EH (cell line): ENCODE measurements at places on chromosomes 5 and 9.

DNA sequence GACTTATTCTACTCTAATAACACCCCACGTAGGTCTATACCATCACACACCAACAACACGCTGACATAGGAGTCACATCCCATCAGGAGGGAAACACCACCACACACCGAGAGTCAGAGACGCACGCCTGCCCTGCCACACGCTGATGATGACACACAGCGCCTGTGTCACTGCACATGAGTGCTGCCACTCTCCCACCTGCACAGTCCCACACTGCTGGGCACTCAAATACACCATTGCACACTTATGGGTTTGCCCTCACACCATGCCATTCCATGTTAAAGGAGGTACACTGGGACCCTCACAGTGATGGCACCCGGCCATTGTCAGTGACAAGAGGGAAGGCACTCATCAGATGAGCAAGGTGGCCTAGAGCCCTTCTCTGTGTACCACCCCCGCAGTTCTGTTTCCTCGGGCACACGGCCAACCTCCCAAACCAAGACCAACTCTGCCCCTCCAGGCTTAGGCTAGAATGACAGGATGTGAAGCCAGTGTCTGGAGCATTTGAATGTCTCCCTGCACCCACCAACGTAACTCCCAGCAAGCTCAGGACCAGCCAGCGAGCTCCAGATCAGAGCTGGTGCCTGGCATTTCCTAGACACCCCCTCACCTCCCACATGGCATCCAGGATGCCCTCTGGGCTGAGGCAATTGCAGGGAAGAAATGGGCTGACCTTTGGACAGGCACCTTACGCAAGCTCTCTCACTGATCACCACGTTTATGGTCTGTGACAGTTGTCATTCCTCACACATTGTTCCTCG, 3.6 kb upstream of the CPLX2 start:
- no peak for DNase-seq

DNA sequence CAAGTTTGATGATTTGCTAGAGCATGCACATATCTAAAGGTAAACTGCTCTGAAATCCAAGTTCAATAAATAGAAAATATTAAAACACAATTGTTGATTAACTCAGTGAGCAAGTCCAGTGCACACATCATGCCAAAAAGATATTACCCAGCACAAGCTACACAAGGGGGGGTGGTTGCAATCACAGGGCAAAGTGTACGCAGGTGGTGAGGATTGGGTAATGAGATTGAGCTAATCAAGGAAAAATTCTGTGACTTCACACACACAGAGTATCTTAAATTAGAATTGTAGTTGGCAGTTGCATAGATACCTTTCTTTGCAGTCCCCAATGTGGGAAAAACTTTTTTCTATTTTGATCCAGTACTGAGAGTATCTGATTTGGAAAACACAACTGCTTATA, 156.1 kb upstream of the NTRK2 start:
- no peak for DNase-seq

GRCh38 chr9:72733895-72734294, 212.5 kb downstream of the TMC1 start:
- peak; percentile 3 for DNase-seq

DNA sequence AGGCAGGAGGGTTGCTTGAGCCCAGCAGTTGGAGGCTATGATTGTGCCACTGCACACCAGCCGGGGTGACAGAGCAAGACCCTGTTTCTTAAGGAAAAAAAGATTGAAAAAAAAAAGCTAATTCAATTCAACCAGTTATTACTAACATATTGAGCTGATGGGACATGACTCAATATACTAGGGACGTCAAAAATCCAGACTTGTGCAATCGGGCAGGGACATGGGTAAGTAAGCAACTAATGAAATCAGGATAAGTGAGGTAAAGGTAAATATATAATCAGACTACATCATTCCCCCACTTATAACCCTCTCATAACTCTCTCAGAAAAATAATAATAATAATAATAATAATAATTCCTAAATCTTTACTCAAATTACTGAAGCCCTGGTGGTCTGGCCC, 975 bp upstream of the HAVCR1 start:
- DNase-seq, result no peak

DNA sequence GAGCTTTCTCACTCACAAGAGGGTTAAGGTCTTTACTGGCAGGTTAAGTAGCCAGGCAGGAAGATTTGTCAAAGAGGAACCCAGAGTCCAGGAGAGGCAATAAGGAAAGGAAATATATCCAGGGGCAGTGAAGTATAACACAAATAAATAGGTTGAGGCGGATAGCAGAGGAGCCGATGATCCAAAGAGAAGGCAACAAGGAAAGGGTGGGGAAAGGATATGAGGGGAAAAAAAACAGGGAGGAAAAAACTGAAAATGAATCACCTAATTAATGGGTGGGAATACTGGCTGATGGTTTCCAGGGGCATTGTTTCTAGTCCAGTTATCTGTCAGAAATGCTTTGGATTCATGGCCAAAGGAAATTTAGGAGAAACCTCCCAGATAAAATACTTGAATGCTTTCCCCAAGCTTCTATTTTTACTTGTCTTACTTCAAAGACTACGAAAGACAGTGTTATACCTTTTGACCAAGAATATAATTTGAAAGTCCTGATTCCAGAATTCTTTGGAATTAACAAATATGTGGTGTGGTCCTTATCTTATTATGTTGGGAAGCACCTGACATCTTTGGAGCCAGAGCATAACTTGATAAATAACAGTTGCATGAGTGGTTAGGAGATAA, 146.5 kb downstream of the AOPEP start:
- DNase-seq, result peak; percentile 63

DNA sequence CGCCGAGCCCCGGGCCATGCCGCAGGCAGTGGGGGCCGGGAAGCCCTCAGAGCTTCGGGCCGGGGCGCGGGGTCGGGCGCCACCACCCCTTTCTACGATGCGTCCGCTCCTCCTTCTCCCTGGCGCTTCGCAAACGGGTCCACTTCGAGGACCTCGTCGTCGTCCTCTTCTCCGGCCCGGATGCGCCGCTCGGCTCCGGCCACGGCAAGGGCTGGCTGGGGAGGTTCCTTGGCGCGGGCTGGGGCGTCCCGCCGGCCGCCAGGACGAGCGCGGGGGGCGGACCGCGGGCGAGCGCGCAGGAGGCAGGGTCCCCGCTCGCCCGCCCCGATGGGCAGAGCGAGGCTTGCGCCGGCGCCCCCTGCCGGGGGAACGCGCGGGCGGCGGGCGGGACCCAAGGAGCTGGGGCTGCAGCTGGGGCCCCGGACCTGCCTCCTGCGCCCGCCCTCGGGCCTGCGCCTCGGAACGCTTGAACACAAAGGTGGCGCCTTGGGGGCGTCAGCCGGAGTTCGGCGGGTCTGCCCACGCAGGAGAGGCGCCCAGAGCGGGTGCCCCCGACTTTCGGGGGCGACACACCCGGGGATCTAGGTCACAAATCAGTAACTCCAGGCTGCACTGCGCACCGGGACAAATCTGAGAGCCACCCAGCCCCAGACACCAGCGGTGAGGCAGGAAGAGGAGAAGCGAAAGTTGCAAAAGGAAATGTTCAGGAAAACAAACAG, at the start of gene ROR2:
TSS of gene ROR2 (minus strand) at position 283 of the 719 bp plus-strand sequence.
- DNase-seq, result peak; percentile 42

GRCh38 chr5:112883192-112883591, 22.1 kb downstream of the SRP19 start:
- DNase-seq, result no peak

DNA sequence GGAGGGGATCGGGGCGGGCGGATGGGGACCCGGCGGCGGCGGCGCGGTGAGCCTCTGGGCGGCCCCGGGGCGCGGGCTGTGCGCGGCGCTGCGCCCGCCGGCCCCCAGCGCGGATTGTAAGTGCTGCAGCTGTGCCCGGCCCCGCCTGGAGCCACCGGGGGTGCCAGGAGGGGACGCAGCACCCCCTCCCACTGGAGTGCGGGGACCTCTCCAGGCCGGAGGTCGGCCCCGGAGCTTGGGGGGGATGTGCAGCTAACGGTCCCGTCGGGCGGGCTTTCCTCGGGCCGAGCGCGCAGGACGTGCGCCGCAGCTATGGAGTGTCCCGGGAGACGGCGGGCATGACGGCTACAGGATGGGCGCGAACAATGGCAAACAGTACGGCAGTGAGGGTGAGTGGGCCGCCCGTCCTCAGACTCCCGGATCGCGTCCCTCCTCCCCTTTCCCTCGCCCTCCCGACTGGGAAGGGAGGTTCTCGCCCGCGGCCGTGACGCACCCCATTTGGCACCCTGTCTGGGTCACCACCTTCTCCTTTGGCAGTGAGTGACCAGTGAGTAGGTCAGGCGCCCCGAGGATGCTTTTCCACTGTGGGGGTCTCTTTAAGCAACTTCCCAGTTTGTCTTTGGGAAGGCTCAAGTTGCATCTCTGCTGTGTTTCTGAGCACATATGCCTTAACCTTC, 483 bp downstream of the FBXL7 start:
- peak; percentile 59 for DNase-seq

- DNase-seq, result no peak
Observed at GRCh38 chr5:57696389-57696769, 213.8 kb upstream of the ACTBL2 start.

- no peak for DNase-seq
Observed at GRCh38 chr9:122318284-122318683, 52.5 kb upstream of the PTGS1 start.

DNA sequence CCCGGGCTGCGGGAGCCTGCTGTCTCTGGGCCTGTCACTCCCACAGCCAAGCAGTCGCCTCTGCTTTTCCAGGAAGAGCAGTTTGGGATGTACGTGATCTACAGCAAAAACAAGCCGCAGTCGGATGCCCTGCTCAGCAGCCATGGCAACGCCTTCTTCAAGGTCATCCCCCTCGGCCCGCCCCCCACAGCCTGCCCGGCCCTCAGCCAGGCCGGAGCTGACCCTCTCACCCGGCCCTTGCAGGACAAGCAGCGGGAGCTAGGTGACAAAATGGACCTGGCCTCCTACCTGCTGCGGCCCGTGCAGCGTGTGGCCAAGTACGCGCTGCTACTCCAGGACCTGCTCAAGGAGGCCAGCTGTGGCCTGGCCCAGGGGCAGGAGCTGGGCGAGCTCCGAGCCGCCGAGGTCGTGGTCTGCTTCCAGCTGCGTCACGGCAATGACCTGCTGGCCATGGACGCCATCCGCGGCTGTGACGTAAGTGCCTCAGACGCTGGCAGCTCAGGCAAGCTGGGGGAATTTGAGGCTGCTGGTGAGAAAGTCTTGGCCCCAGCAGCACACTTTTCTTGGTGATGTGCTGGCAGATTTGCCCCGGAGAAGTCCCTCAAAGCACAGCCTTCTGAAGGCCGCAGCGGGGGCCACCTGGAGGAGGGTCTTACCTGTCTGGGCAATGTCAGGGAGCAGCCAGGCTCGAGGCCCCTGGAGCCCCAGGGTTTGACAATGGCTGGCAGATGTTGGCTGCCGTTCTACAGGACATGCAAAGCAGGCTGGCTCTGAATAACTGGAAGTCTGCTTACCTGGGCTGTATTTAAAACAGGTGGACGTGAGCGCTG, 20.1 kb upstream of the LRRC14B start:
- DNase-seq, result no peak

- no peak for DNase-seq
Observed at GRCh38 chr5:10620346-10620745, 56.5 kb downstream of the ANKRD33B start.

DNA sequence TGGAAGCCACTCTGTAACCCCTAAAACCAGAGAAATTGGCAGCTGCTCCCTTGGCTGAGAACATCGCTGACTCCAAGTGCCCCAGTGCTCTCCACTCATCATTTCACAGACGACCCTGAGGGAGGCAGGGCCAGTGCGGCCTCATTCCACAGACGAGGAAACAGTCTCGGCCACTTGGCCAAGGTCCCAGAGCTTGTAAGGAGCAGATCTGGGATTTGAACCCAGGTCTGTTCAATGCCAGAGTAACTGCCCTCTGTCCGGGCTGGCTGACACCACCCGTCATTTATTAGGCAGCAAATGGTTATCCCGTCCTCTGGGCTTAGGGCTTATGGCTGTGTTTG, 19.9 kb upstream of the IER5L start:
- no peak for DNase-seq

DNA sequence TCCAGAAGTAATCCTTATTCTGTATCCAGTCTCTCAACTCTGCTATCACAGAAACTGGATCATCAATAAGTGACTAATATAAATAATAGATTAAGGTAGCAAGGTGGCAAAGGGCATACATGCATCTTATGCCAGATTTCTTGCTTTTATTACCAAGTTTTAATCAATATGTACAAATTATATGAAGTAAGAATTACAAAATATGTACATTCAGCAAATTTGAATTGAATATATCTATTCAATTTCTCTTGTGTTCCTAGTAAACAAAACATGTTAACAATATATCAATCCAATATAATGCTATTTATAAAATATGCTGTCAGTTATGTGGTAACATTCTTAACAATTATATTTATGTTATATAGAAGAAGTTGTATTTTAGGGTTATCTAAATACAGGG, 488.7 kb upstream of the COX7C start:
- no peak for DNase-seq

DNA sequence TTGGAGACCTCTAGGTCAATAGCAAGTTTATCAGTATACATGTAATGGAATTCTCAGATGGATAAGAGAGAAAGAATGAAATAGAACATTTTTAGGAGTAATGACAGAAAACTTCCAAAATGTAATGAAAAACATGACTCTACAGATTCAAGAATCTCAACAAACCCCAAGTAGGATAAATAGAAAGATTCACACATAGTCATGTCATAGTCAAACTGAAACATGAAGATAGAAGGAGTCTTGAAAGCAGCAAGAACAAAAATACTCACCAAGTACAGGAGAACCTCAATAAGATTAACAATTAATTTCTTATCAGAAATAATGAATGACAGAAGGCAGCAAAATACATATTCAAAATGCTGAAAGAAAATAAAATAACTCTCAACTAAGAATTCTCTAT, 164.5 kb downstream of the SPATA31D1 start:
- DNase-seq, result no peak

GRCh38 chr9:84996029-84996428, 326.5 kb downstream of the NTRK2 start:
- peak; percentile 59 for DNase-seq

DNA sequence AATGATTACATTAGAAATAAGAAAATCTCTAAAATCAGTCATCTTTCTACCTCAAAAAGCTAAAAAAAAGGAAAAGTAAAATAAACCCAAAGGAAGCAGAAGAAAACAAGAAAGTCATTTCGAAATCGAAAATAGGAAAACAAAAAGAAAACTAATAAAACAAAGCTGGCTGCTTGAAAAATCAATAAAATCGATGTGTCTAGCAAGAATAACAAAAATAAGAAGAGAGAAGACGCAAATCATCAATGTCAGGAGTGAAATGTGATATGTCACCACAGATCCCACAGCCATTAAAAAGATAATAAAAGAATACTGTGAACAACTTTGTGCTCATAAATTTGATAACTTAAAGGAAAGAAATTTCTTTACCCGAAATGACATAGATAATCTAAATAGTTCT, 218.1 kb upstream of the S1PR3 start:
- no peak for DNase-seq

DNA sequence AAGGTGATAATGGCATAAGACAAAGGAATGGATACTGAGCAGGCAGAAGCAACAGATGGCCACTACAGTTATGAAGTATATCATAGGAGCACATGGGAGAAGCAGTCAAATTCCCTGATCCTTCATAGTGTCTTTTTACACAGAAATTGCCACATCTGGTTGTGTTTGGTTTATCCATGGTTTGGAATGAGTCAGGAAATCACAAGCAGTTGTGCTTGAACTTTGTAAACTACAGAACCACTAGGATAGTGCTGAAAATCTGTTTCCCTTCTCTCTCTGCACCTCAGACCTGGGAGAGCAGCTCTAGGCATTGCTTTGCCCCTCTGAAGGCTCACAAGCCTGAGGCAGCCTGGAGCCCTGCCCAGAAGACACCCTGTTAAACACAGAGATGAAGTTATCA, 134.0 kb downstream of the DMRT2 start:
- peak; percentile 15 for DNase-seq

GRCh38 chr5:52861368-52861767, 73.7 kb downstream of the ITGA1 start:
- no peak for DNase-seq
